ENCODE measurements at places on chromosomes 7 and 10.

DNA sequence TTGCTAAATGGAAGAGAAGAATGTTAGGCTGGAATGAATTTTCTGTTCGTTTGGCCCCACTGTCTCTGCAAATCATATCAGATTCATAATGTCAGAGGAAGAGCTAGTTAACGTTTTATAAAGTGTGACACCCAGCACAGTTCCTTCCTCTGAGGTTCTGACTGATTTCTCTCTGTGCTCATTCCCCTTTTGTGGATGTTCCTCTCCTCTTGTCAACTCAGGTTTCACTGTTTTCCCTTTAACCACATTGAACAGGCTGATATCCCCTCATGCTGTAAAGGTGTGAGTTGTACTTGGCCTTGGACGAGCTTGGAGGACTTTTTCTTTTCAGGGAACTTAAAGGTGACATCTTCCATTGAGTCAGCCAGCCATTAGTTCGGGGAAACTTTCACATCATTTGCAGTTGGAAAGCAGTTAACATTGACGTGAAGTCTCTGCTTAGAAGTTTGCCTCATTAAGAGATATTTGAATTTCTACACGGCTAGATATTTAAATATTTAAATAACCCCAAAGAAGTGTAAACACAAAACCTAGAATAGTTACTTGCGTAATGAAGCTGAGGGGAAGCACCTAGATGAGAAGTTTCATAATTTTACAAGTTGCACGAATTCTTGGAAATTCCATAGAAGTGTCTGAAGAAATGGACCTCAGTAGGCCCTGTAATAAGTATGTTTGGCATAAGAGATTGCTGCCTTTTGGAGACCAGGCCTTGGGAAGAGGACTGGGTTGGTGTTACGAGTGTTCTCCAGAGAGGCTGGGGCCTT is 101.5 kb upstream of the EGR2 start:
- DNase-seq: no peak

GRCh38 chr10:51607463-51607835 is 91.9 kb downstream of the CSTF2T start:
- no peak for DNase-seq

- no peak for DNase-seq
Measured at GRCh38 chr7:77558284-77558967, 21.3 kb downstream of the PTPN12 start.

DNA sequence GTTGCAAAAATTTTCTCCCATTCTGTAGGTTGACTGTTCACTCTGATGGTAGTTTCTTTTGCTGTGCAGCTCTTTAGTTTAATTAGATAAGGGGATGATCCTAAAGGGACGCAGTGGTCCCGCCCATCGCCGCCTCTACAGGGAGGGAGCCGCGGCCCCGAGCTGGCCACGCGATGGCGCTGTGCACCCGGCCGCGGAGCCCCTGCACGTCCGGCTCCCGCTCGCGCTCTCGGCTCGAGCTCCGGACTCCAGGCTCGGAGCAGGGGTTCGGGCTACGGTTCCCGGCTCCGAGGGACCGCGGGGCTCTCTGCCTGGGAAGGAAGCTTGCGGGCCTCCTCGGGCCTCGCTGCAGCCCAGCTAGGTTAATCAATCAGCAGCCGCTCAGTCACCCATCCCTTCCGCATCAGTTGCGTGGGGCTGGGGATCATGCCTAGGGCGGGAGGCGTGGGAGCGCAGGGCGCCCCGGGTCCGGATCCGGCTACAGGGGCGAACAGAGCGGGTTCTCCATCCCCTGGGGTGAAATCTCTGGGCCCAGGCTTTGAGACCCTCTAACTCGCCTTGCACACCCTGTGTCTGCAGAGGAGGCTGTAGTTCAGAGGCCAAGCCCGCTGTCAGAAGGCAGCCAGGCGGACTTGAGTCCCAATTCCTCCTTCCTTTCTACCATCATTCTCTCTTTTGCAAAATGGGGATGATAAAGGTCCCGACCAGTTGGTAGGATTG is 97.9 kb downstream of the WDR11 start:
- peak; percentile 37 for DNase-seq

- DNase-seq: no peak
Measured at GRCh38 chr7:142795339-142795863, 24.6 kb downstream of the PRSS2 start.

- no peak for DNase-seq
Measured at GRCh38 chr10:49359349-49360270, 36.3 kb downstream of the DRGX start.

- DNase-seq: no peak
Measured at GRCh38 chr10:58577437-58577777, 64.7 kb downstream of the BICC1 start.

DNA sequence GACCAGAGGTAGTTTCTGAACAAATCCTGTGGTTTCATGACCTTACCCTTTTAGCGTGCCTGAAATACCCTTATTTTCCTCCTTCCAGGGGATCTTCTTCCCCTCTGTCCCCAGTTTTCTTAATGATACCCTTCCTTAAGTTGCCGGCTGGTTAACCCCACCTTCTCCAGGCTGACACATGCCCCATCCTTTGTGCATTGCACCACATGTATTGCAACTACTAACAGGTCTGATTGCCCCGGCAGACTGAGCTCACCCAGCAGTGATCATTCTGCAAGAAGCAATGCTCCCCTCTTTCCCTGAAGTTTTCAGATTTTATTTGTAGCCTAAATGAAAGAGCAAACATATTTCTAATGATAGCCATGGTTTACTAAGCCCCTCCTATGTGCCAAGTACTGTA is 108.2 kb downstream of the HIP1 start:
- no peak for DNase-seq

- DNase-seq: no peak
Measured at GRCh38 chr10:11018855-11019631, 1.4 kb downstream of the CELF2 start.

DNA sequence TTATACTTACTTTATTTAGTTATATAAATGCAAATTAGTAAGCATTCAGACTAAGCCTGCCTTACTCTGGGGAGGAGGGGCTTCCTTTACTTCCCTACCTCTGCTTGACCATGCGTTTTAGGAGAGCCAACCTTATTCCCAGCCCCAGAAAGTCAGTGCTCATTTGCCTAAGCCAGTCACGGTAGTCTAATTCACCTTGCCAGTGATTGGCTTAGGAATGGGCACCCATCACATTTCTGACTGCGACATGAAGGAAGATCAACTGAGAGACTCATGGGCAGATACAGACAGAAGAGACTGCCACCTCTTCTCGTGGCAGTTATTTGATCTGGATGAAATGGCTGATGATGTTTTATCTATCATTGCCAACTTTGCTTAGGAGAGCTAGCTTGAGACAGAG is 29.5 kb downstream of the RPA3 start:
- DNase-seq: no peak

- no peak for DNase-seq
Measured at GRCh38 chr10:22368402-22368801, 23.1 kb downstream of the SPAG6 start.

DNA sequence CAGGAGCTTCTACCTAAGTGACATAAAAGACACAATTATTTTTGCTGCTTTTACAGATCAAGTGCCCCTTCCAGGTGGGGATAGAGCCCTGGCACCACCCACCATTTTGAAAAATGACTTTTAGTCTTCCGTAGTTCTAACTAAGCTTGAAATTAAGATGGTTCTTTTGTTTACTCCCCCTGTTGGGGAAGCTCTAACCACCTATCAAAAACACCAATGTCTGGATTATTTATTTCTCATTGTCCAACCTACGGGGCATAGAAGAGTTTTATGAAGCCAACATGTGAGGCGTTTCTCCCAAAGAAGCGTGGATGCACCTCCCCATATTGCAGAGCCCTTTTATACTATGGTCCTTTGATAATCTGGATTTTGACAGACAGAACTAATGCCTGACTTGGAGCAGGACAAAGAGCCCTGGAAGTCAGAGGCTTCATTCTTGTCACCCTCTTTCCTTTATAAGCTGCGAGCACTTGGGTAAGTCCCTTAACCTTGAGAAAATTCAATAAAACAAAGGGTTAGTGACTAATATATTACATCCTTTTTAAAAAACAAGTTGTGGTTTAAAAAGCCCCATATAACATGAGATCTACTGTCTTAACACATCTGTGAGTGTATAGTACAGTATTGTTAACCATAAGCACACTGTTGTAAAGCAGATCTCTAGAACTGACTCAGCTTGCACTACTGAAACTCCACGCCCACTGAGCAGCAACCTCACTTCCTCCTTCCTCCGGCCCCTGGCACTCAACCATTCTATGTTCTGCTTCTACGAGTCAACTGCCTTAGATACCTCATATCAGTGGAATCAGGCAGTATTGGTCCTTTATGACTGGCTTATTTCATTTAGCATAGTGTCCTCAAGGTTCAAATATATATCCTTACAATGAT is 67.5 kb downstream of the ATXN7L1 start:
- peak; percentile 87 for DNase-seq

GRCh38 chr10:69439813-69440506 is 11.3 kb upstream of the TSPAN15 start:
- no peak for DNase-seq

DNA sequence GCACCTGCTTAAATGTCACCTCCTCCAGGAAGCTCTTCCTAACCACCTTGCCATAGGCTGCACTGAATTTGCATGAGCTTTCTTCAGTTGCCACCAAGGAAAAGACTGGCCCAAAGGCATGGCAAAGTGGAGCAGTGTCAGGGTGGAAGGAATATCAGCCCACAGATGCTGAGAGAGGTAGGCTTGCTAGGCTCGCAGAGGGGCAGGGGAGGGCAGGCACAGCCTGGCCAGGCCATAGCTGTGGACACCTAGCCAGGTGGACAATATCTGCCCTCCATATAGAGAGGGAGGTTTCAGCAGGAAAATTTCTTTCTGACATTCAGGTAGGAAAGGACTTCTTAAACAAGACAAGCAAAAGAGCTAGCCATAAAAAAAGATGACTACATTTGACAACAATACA is 166.3 kb downstream of the GRID1 start:
- DNase-seq: no peak

DNA sequence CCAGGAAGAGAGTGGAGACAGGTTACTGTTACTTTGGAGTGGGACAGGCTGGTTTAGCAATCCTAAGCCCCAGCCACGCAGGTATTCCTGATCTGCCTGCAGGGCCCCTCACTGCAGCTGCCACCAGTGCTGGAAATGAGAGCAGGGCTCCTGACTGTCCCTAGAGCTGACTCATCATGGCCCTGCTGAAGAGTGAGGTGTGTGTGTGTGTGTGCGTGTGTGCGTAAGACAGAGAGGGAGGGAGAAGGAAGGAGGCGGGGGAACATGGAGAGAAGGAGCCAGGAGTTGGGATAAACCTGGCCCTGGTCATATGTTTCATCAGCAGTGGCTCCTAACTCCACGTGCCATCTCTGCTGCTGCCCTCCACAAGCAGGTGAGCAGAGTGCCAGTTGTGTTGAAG is 3.6 kb downstream of the FOXI2 start:
- DNase-seq: no peak

GRCh38 chr10:76504823-76505222 is 1073.4 kb downstream of the LRMDA start:
- DNase-seq: no peak

DNA sequence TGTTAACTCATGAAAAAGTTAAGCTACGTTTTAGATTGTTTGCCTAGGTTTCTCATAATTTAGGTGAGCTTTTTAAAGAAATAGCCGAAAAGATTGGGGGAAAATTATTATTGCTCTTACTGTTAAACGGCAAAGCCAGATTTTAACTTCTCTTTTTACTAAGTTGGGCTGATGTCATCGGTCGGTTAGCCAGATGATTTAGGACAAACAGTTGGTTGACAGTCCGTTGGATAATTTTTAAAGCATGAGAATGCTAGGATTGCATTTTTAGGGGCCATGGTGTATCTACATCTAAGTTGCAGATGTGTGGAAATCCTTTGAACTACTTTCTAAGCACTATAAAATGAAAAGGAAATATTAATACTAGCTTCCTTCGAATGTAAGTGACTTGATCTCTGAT is 280.9 kb upstream of the AKR1E2 start:
- no peak for DNase-seq

GRCh38 chr10:84258034-84258695 is 13.3 kb downstream of the RGR start:
- DNase-seq: no peak

GRCh38 chr7:151807846-151808245 is 69.1 kb downstream of the PRKAG2 start:
- no peak for DNase-seq

GRCh38 chr7:45161138-45161537 is 3.5 kb downstream of the RAMP3 start:
- DNase-seq: no peak

DNA sequence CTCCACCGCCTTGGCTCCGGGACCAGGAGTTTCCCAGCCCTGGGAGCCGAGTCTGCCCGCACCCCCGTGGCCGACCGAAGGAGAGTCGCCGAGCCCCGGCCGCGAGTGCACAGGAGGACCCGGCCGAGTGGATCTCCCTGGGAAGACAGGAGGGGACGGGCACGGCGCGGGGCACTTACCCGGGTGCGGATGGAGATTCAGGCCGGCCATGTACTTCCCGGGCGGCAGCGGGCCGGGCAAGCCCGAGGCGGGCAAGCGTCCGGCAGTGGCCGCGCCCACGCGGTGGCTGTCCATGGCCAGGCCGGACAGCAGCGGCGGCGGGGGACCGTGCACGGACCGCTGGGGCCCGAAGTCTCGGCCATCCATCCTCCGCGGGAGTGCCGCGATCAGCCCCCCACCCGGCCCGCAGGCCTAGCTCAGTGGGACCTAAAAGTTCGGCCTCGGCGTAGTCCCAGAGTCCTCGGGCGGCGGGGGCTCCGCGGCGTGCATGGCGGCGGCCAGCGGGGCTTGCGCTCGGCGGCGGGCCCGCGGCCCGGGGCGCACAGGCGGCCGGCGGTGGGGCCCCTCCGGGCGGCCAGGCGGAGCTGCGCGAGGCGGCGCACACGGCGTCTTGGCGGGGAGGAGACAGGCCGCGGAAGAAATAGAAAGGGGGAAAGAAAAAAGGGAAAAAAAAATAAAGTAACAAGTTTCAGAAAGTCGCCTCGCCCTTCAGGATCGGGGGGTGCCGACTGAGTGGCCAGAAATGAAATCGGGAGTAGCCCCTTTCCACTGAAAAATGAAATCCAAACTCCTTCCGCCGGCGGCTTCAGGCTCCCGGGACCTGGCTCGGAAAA is 2.5 kb downstream of the TNRC18 start:
- no peak for DNase-seq

GRCh38 chr7:93823621-93824020 is 66.9 kb downstream of the TFPI2 start:
- no peak for DNase-seq

DNA sequence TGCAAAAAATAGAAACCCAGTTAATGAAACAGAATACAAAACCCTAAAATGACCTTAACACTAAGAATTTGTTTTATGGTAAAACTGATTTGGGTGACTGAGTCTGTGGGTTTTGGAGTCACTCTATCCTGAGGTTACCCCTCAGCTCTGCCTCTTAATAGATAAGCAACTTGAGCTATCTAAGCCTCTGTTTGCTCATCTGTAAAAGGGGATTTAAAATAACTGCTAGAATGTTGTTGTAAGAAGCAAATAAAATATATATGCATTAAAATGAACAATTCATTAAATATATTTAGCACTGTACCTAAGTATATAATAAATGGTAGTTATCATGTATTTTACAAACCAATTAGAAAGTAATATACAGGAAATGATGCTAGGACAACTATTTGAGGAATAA is 115.4 kb downstream of the CABCOCO1 start:
- DNase-seq: no peak
